ENCODE measurements at places on chromosomes 12 and 14.

DNA sequence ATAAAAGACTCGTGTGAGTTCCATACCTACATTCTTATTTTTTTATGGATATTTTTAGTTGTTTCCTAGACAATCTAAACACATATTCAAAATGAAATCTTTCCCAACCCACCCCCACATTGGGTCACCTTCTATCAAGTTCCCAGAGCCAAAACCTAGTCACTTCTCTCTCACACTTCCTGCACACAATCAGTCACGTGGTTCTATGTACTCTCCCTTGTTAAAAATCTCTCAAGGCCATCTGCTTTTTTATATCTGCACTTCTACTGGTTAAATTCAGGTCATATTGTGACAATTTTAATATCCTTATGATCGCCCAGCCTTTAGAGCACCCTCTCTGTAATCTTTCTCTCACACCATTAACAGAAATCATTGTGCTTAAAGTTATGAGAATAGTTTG is 175.0 kb upstream of the SYT10 start:
- no peak for DNase-seq

DNA sequence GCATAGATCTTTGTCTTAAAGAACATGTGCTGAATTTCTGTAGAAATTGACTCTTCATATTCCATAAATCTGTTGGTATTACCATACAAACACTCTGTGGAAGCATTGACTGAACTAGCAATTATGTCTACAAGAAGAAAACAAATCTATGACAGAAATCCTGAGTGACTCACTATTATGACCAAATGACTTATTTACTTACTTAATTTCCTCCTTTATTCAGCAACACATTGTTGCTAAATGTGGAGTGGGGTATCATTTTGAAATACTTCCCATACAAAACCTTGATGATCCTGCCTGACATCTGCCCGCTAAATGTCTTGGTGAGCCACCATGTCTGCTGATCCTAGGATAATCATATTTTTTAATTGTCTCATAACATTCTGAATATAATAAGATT is 99.1 kb upstream of the SLCO1C1 start:
- no peak for DNase-seq

DNA sequence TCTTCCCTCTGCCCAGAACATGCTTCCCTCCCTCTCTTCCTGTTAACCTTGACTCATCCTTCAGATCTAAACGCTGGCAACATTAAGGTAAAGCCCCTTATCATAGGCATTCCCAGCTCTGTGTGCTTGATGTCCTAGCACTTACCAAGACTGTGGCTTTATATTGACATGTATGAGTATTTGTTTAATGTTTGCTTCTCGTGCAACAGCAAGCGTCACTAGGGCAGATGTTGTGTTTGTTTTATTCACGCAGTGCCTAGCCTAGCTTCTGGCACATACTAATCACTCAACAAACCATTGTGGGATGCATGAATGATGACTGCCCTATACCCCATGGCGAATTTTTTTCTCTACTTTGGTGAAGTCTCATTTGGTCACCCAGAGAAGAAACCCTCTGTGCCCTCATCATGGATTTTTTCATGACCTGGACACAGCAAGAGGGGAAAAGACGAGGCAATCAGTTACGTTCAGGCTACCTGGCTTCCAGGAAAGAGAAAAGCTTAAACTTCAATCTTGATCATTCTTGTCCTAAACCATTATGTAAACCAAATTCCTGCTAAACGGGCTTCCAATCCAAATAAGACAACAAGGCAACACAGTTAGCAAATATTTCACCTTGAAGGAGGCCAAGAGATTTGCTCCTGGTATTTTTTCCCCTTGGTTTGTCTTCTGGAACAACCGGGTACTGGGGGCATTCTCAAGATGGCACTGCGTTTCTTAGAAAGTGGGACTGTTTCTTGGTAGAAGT is 47.9 kb upstream of the SOCS2 start:
- no peak for DNase-seq

- no peak for DNase-seq
Measured at GRCh38 chr12:4991373-4991772, 52.3 kb upstream of the KCNA5 start.

DNA sequence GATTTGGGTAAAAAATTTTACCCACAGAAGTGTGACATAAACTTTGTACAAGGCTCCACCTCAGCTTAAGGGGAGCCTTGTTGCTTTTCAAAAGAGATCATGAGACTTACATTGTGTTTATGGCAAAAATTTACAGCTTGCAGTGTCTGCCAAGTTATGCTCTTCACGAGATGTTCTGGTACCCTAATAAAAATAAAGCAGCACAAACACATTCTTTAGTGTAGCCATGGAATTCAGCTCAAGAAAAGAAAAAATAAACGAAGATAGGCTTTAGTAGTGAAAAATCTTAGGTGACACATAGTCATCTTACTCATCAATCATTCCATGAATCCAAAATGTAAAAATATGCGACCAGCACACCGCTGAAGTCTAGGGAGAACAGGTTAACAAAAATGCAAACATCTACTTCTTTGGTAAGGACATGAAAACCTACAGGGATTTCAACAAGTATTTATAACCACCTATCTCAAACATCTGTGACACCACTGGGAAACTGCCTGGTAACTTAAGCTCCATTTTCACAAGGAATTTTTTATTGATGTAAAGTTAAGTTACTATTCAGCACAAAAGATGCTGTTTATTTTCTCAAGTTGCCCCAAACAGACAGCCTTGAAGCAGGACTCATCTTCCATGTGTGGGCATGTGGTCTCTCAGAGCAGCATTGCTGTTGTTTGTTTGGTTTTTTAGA is 32.9 kb downstream of the DMAC2L start:
- peak; percentile 80 for DNase-seq

DNA sequence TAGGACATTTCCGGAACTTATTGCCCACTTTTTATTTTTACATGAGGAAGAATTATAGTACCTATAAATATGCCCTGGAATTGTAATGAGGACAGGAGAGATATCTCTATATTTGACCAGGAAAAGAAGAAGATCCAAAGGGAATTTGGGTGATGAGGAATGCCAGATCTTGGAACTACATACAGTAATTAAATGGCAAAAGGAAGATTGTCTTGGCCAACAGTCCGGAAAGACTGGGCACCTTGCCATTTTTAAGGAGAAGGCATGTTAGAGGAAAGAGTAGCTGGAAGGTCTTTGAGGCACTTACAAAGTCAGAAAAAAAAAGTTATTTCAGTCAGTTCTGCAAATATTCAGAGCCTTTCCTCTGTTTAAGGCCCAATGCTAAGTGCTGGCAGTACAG is 616.4 kb downstream of the MED13L start:
- peak; percentile 37 for DNase-seq

DNA sequence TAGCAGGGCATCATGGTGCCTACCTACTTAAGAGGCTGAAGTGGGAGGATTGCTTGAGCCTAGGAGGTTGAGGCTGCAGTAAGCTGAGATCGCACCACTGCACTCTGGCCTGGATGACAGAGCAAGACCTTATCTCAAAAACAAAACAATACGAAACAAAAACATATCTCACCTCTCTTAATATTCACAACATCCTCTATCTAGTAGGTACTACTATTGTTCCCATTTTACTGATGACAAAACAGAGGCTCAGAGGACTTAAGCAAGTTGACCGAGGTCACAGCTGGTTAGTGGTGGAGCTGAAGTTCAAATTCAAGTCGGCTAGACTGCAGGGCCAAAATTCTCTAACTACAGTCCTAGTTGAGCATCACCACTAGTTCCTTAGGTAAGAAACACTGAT is 172.3 kb upstream of the EEA1 start:
- DNase-seq, result no peak

- DNase-seq, result no peak
Measured at GRCh38 chr14:72261068-72261467, 328.8 kb downstream of the RGS6 start.

DNA sequence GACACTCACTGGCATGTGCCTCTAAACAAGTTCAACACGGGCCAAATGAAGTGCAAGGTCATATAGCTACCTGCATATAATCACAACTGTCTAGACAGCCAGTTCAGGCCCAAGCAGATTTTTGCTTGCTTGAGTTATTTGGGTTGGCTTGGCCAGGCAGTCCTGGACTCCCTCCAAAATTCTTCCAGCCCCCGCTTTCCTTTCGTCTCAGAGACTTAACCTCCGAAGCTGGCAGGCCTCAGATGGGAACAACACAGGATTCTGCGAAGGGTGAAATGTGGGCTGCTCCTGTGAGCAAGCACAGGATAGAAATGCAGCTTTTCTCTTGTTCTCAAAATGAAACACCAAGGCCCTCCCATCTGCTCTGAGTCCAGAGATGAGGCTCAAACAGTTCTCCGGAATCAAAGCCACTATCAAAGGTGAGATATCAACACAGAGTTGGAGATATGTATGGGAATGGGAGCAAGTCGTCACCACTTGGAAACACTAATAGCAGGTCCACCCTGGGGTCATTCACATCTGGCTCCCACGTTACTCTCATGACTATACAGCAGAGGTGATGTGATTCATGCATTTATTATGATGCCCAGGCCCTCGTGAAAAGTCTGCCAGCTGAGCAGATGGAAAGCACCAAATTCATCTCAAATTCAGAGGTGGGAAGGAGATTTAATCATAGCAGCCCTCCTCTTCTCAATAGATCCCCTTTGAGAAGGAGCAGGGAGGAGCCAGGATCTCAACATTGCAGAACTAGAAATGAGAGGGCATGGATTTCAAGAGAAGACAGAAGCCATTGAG is 389.8 kb downstream of the NUAK1 start:
- peak; percentile 81 for DNase-seq

GRCh38 chr12:101795786-101796185 is 35.0 kb downstream of the GNPTAB start:
- no peak for DNase-seq

DNA sequence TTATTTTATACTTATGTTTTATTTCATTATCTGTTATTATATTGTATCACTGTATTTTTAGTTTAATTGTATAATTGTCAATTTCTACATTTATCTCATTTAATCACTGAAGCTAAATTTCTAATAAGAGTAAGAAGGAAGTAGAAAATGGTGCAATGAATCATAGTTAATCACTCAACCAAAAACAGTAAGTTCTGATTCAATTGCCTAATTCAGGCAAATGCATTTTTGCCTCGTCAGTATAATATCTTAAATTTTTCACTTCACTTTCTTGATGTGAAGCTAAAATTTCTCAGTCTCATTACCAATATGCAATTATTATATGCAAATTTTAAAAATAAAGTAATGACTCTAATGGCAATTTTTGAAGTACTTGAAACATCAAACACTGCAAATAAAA is 340.5 kb upstream of the USP15 start:
- DNase-seq, result no peak

- DNase-seq, result no peak
Measured at GRCh38 chr12:6534695-6534944, 303 bp downstream of the GAPDH start.

DNA sequence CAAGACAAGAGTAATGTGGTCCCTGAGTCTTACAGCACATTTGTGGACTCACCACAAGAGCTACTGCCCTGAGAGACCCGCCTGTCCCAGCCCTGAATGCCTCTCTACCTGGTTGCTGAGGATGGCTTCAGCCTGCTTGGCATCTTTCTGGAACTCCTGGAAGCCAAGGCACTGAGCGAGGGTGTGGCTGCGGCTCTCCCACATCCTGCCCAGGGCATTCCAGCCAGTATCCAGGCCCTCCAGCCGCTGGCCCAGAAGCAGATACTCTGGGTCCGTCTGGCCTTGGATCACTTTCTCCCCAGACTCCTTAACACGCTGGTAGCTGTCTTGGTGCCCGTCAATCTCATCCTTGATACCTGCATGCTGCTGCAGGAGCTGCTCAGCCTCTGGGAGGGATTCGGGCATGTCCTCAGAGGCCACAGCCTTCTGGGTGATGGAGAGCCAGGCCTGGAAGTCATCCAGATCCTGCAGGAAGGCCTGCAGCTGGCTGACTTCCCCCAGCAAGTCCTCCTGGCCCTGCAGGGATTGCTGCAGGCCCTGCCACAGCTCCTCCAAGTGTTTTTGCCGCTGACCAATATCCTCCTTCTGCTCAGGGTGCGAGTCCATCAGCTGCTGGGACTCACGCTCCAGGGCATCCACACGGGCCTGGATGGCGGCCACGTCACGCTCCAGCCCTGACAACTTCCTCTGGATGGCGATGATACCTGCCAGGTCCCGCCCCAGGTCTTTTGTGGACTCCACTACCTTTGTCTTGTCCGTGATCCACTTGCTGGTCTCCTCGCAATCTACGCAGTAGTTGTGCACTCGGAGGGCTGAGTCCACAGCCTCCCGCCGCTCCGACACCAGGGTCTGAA is 82.3 kb downstream of the PLEKHG3 start:
- peak; percentile 23 for DNase-seq

GRCh38 chr12:97417568-97418218 is 44.9 kb upstream of the RMST start:
- DNase-seq, result no peak

GRCh38 chr14:36952689-36953088 is 219.7 kb downstream of the SLC25A21 start:
- DNase-seq, result peak; percentile 80

GRCh38 chr12:89083491-89083890 is 268.8 kb downstream of the DUSP6 start:
- no peak for DNase-seq

GRCh38 chr14:63290741-63291430 is 27.8 kb downstream of the GPHB5 start:
- peak; percentile 58 for DNase-seq

- DNase-seq, result peak; percentile 90
Measured at GRCh38 chr14:66495218-66496098, 9.3 kb downstream of the CCDC196 start.

- no peak for DNase-seq
Measured at GRCh38 chr12:47868552-47869031, 36.2 kb downstream of the VDR start.

GRCh38 chr12:46521145-46521544 is 148.6 kb upstream of the SLC38A2 start:
- DNase-seq, result no peak

GRCh38 chr14:60722357-60723115 is 1.6 kb downstream of the SIX4 start:
- peak; percentile 78 for DNase-seq

GRCh38 chr12:86015026-86015425 is 140.9 kb downstream of the NTS start:
- DNase-seq, result no peak

GRCh38 chr12:3715999-3716398 is 36.9 kb downstream of the CRACR2A start:
- DNase-seq, result peak; percentile 40

- peak; percentile 62 for DNase-seq
Measured at GRCh38 chr14:71554323-71554722, 377.9 kb upstream of the RGS6 start.

DNA sequence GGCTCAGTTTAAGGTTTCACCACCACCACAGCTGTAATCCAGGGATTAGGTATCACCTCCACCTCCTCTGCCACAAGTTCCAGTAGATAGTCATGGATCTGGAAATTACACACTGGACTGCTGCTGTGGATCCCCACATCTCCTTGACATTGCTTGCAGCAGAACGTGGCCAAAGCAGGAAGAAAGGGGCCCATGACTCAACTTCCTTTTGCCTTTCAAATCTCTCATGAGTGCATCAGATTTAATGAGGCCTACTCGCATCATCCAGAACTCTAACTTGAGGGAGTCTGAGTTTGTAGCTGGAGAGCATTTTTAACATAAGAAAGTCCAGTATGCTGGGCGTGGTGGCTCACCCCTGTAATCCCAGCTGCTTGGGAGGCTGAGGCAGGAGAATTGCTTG is 29.2 kb upstream of the TMED10 start:
- DNase-seq, result peak; percentile 30

All from choroid plexus epithelial cell (primary cell).